NAMALWA (cell line): ENCODE measurements at places on chromosomes 3 and 15.

GRCh38 chr15:101505610-101506337 is 16.3 kb upstream of the PCSK6 start:
- DNase-seq, result no peak

DNA sequence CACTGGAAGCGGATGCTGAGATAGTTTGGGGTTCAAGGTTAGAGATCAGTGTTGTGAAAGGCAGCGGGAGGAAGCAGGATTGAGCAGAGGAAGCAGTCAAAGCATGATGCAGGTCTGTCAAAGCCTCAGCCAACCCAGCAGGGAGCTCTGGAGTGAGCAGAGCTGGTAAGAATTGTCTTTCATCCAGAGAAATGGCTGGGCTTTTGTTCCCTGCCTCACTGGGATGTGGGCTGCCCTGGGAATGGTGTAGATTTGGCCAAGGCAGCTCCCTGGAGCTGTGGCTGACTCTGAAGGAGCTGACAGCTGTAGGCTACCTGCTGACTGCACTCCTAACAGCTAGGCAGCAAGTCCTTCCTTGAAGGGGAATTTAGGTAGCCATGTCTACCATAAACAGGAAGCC is 61.9 kb upstream of the STXBP5L start:
- DNase-seq, result no peak

GRCh38 chr15:63466378-63467192 is 37.8 kb upstream of the USP3 start:
- peak; percentile 88 for DNase-seq

- no peak for DNase-seq
Measured at GRCh38 chr15:91050128-91050455, 27.7 kb upstream of the VPS33B start.

- no peak for DNase-seq
Measured at GRCh38 chr3:167930453-167930852, 165.3 kb downstream of the GOLIM4 start.

DNA sequence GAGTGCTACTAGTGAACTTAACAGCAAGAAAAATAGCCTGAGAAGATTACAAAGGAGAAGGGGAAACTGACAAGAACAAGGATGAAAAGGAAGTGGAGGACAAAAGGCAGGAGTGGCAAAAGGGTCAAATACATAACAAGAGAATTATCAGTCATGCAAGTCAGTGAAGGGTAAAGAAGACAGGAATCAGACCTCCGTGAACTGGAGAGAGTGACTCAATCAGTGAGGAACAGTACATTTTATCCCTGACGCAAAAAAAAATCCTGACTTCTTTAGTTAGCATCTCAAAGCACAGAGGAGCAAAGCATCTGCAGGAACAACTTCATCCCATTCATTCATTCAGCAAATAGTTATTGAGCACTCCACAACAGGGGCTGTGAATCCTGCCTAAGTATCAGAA is 97.8 kb downstream of the SST start:
- no peak for DNase-seq

DNA sequence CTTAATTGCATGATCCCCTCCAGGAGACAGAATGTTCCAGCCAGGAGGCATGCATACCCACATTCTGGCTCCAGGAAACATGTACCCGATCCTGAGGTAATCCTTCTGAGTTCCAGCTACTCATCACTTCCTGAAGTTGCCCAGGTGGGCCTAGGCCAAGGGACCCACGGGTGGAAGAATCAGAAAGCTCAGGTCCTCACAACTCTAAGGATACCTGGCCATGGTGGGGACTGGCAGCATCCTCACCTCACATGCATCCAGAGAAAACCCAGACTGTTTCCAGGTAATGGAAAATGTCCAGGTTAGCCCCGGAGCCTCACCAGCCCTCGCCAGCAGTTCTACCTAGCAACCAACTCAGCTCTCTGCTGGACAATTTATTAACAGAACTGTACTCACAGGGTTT is 78.2 kb downstream of the DAPK2 start:
- DNase-seq, result no peak

DNA sequence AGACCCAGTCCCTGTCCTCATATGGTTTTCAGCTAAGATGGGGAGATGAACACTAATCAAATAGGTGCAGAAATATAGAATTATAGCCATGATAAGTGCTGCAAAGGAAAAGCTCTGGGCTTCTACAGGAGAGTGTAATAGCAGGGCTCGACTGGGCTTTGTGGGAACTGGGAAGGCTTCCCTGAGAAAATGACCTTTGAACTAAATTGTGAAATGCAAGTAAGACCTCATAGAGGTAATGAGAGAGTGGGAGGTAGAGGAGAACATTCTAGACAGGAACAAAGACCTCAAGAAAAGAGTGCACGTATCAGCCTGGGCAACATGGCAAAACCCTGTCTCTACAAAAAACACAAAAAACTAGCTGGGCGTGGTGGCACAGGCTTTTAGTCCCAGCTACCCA is 231.6 kb downstream of the ABHD5 start:
- no peak for DNase-seq

DNA sequence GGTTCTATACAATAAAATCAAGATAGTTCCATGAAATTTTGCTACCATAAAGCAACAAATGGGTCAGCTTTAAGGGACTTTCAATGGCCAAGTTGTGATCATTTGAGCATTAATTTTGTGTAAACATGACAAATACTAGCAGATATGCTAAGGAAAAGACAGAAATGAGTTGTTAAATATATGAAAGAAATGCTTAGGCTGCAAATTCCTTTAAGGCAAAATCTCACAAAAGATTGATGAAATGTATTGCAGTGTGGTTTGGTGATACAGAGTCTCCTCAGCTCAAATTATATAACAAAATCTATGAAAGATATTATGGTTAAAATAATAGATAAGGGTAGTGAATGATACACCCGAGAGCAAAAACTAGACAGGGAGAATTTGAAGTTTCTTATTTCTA is 377.2 kb downstream of the RAP2B start:
- no peak for DNase-seq

GRCh38 chr3:13303410-13303809 is 116.7 kb downstream of the NUP210 start:
- no peak for DNase-seq

DNA sequence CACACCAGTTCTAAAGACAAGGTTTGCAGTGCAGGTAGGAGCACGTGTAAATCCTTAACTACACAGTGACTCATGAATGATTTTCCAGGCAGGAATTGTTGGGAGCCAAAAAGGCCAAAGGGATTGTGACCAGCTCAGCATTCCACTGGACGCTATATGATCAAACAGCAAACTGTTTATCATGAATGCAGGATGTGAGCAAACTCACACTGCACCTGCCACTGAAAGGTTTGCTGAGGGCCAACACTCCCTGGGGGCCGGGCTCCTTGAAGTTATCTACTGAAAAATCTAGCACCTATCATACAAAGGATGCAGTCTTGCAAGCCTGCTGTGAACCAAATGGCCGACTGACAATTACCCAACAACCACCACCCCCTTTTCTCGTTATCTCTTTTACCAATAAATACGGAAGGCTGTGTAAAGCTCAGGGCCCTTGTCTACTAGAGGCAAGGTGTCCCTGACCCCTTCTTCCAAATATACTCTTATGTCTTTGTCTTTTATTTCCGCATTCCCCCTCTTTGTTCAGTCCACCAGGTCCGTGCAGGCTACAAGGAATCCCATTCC is 11.5 kb upstream of the DNASE1L3 start:
- no peak for DNase-seq

- no peak for DNase-seq
Measured at GRCh38 chr3:166457382-166457781, 620.2 kb upstream of the BCHE start.

GRCh38 chr3:194312186-194312742 is 38.9 kb downstream of the CPN2 start:
- DNase-seq, result no peak

DNA sequence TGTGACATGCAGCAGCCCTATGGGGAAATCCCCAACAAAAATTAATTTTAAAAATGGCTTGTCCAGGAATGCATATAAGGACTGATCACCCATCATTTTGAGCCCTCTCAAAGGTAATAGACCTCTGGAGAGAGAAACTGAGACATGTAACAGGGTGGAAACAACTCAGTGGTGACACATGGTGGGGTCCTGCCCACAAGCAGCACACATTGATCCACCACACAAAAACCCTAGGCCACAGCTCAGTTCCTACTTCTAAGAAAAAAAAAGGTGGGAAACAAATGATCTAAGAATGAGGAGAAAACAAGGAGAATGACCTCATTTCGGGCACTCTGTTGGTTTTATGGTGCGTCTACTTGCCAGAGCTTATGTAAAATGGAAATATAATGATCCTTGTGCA is 1.9 kb upstream of the SLC41A3 start:
- no peak for DNase-seq

DNA sequence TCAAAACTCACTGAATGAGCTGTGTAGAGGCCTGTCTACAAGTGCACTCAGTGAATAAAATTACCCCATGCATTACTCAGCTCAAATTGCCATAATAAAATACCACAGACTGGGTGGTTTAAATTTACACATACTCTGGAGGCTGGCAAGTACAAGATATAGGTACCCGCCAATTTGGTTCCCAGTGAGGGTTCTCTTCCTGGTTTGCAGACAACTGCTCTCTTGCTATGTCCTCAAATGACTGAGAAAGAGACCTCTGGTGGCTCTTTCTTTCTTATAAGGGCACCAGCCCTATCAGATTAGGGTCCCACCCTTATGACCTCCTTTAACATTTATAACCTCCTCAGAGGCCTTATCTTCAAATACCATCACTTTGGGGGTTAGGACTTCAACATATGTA is 237.0 kb downstream of the CPNE4 start:
- DNase-seq, result no peak

DNA sequence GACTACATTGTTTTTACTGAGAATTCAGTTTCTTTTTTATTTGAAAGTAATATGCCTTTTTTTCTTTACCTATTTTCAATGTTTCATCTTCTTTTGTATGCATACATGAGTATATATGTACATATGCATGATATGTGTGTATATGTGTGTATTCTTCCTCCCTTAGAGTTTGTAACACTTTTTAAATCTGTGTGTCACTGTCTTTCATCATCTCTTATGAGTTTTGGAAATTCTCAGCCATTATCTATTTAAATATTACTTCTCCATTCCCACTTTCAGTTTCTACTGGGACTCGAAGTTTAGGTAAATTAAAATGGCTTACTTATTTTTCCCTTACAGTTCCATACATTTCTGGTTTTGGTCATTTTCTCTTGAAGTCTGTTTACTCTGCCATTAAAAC is 754.1 kb downstream of the GRM7 start:
- no peak for DNase-seq

- no peak for DNase-seq
Measured at GRCh38 chr15:88080616-88081015, 175.9 kb downstream of the NTRK3 start.

GRCh38 chr15:80595396-80595795 is 99.7 kb upstream of the ABHD17C start:
- DNase-seq, result no peak

- DNase-seq, result no peak
Measured at GRCh38 chr3:134449951-134450350, 35.8 kb downstream of the ANAPC13 start.

GRCh38 chr3:152051501-152052404 is 178.3 kb downstream of the SUCNR1 start:
- no peak for DNase-seq

DNA sequence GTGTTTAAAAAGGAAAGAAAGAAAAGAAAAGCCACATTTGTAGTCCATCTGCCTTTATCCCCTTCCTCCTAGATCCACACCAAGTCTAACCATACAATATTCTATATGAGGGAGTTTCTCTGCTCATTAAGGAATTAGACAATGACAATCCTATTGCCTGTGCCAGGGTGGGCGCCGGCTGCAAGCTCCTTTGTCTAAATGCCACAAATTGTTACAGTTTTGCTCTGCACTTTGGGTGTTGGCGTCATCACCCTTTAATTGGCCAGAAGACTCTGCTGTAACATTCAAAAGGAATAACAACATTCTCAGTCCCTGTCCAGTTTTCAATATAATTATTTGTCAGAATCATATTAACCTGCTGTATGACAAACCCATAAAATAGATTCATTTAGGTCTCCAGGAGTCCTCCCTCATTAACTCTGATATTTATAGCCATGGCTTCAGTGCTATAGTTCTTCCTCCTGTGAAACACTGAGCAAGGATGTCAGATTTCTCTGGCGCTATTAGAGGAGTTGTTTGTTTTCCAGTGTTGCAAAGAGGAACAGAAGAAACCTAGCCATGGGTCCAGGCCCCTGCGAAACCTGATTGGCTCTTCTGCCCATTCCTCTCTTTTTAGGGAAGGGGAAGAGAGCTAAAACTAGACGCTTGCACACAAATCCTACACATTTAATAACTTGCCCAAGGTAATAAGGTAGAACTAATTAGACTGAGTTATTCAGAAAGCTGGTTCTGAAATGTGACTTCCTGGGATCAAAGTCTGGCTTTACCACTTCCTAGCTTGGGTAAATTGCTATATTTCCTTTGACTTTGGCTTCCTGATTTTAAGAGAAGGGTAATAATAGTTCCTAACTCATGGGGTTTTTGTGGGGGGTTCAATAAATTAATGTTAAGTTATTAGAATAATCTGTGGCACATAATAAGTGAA is 112.4 kb downstream of the CD47 start:
- no peak for DNase-seq

GRCh38 chr3:143972505-143973258 is 1.1 kb downstream of the DIPK2A start:
- DNase-seq, result peak; percentile 76

- DNase-seq, result no peak
Measured at GRCh38 chr3:70615286-70615685, 302.8 kb upstream of the MDFIC2 start.

GRCh38 chr3:28544831-28545230 is 196.2 kb upstream of the AZI2 start:
- no peak for DNase-seq

DNA sequence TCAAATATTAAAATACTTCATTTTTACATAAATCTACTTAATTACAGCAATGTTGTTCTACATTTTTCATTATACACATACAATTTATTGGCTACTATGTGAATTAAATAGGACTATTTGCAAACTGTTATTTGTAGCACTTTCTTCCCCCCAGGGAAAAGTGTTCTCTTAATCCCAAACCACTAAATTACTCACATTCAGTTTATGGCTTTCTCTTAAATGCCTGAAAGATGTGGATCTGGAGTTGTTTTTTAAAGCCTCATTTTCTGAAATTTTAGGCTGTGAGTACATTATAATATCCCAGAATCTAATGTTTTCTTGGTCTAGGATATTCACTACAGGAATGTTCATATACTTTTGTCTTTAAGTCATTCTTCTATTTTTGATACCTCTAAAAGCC is 32.7 kb downstream of the PRTG start:
- no peak for DNase-seq

GRCh38 chr15:68933001-68933400 is 2.7 kb downstream of the SPESP1 start:
- DNase-seq, result no peak

GRCh38 chr3:25781758-25782594 is 1.3 kb downstream of the NGLY1 start:
- peak; percentile 72 for DNase-seq
